ENCODE measurements at places on chromosomes 2 and 18. TPM values are rescaled to one million over a fixed set of nuclear protein-coding genes. Genes with fewer than 3 reads are reported as not detected.

DNA sequence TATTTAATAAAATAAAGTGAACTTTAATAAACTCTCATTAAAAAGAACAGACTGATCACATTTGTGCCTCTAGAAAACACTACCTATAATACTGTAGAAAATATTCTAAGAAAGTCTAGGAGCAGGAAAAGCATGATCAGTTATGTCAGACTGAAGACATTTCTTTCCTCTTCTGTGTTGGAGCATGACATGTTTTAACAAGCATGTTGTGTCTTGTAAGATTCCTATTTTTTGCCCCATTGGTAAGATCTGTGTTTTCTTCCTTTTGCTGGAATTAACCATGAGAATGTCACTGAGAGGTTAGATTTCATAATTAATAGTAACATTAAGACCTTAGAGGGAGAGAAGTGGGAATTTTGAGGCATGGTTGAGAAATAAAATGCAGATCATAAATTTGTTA lies 27.7 kb downstream of the LAMA3 start:
- no peak for DNase-seq

Gene MAP2
- 4.2 TPM for total RNA-seq

Gene HRH4
- total RNA-seq = 0.19 TPM

Gene CAPG
- 19.3 TPM for total RNA-seq

Gene EVA1A
- 206 TPM for total RNA-seq

All from liver (tissue), 10 donors.